ENCODE measurements at places on chromosomes 11 and 22.

- DNase-seq = no peak
Measured at GRCh38 chr11:79262221-79262620, 178.6 kb downstream of the TENM4 start.

GRCh38 chr11:92130421-92130831, 94.2 kb upstream of the FAT3 start:
- no peak for DNase-seq

DNA sequence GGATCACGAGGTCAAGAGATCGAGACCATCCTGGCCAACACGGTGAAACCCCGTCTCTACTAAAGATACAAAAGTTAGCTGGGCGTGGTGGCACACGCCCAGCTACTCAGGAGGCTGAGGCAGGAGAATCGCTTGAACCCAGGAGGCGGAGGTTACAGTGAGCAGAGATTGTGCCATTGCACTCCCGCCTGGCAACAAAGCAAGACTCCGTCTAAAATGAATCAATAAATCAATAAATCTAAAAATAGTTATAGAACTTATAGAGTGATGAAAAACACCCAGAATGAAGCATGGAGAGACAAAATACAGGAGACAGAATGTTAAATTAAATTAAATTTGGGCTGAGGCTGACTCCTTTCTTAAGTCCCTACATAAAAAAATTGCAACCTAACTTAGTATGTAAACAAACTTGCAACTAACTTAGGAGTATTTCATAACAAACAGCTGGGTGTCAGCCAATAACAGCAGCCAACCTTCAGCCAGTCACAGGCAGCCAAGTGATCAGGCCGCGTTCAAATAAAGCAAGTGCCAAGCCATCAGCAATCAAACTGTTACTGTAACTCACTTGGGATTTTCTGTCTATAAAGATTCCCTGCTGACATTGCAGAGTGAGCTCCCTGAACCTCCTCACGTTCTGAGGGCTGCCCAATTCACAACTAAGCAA, 7.3 kb upstream of the TP53AIP1 start:
- DNase-seq = no peak

DNA sequence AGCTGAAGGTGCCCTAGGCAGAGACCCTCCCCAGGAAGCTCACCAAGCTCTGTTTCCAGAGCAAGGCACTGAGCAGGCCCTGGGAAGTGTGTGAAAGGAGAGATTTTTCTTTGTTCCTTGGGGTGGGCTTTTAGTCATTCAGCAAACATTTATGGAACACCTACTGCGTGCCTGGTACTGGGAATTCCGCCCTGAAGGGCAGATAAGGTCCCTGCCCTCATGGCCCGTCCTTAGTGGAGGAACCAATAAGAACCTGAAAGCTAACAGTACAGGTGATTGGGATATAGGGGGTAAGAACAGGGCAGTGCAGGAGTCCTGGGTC, 3.9 kb downstream of the TMEM134 start:
- no peak for DNase-seq

GRCh38 chr11:123231777-123232176, 36.7 kb upstream of the CLMP start:
- no peak for DNase-seq

DNA sequence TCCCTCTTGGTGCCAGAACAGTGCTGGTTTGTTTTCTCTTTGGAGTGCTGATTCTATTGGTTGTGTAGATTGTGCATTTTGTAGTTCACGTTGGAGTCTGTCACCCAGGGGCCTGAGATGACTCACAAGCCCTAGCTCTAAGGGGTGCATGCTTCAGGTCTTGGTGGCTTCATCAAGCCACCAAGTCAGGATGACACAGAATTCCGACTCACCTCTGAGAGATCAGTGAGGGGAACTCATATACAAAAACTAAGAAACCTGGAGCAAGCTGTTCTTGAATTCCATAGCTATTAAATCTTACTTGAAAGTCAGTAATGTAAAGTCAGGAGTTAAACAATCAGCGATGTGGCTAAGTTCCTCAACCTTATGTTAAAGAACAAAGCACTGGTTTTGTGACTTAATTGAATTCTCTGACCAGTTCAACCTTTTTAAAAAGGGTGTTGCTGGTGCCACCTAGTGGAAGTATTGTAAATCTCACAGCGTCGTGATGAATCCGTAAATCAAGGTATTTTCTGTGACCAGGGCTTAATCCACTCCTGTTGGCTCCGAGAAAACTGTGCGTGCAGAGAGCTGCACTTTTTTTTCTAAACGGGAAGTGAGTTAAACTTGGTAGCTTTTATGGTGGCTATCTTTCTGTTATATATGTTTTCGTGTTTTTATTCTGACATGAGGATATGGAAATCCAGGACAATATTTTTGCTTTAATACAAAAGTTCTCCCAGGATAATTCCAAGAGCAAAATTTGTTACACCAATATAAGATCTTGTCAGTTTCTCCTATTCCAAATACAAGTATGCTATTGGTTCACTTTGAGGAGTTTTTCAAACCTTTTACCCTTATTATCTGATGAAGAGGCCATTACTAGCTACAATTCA, 14.6 kb downstream of the MMP13 start:
- DNase-seq = peak; percentile 40

GRCh38 chr11:45915446-45915845, 2.2 kb downstream of the PEX16 start:
- no peak for DNase-seq

DNA sequence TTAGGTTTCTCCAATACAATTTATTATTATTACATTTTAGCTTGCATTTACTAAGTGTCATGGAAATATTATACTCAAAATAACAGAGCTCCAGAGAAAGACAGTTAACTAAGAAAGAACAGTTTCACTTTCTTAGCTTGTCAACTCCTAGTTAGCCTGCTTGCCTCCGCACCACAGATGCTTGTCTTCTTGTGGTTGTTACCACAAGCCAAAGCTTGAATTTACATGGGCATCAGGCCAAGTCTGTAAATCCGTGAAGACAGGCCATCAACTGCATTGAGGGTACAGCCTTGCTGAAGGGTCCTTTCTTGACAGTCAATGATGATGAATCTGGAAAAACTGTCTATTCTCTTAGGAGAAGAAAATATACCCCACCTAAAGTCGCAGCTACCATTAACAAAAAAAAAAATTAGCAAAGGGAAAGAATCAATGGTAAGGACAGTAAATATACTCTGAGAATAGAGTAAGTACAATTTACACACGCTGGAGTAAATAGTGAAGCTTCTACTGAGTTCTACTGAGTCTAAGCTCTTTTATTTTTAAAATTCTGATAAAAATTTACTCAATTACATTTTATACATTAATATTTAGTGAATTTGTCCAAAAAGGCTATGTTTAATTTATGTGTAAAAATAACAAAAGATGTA, 15.6 kb upstream of the DENND5A start:
- DNase-seq = no peak

DNA sequence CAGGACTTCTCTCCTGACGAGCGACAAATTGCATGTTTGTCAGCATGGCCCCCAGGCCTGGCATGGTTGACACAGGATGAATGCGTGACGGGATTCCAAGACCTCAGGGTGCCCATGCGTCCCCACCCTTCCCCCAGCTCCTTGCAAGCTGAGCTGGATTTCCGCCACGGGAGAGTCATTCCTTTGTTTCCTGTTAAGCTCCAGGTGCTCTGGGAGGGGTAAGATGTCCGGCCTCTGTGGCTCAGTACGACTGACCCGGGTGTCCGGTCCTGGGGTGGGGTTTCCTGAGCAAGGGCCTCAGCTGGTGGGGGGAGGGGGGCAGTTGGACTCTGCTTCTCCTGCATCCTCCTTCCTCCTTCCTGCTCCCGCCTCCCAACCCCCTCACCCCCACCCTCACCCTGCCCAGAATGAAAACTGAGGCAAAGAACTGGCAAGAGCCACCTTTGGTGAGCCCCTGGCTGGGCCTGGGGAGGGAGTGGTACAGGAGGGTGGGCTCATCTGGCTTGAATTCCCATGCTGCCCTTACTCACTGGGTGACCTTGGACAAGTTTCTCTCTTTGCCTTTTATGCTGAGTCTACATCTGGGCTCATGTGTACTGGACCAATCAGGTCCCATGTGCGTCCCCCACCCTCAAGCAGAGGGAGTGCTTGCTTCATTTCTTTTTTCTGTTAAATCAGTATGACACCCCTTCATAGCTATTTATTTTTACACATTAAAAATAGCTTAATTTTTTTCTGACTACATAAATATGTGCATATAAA, 2.5 kb downstream of the CDC42EP2 start:
- no peak for DNase-seq

GRCh38 chr22:40256516-40256915, 78.8 kb downstream of the TNRC6B start:
- DNase-seq = no peak

DNA sequence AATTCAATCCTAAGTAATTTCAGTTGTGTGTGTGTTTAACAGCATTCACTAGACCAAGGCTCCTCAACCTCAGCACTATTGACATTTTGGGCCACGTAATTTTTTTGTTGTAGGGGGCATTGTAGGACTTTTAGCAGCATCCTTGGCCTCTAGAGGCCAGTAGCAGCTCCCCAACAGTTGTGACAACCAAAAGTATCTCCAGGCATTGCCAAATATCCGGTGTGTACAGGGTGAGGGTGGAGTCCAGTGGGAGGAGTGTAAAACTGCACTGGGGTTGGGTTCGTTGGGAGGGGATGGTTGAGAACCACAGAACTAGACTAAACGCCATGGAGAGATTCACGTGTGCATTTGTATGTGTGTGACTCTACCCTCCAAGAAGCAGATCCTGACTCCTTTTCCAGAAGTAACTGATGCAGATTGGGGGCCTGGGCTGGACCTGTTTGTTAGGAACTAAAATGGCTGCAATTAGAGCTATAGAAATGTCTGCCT, 5.9 kb upstream of the PHF21A start:
- peak; percentile 86 for DNase-seq

DNA sequence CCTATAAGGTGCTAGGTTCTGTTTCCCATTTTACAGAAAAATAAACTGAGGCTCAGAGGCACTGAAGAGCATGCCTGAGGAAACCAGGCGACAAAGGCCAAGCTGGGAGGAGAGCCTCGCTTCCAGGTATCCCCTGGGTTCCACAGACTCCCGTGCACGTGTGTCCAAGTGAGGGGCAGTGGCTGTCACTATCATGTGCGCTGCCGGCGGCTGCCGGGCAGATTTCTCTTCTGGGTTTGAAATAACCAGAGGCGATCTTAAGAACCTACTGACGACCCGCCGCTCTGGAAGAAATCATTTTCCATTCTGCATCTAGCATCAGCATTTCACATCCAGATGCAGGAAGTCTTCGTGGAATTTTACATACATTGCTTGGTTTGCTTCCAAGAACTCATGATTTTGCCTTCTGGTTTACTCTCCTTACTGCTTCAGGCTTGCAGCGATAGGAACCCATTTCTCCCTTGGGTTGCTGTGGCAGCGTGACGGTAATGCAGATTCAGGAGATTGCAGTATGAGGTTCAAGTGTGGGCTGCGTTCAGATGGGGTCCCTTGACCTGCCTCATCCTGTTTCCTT, 28.6 kb downstream of the ARHGAP8 start:
- DNase-seq = no peak

DNA sequence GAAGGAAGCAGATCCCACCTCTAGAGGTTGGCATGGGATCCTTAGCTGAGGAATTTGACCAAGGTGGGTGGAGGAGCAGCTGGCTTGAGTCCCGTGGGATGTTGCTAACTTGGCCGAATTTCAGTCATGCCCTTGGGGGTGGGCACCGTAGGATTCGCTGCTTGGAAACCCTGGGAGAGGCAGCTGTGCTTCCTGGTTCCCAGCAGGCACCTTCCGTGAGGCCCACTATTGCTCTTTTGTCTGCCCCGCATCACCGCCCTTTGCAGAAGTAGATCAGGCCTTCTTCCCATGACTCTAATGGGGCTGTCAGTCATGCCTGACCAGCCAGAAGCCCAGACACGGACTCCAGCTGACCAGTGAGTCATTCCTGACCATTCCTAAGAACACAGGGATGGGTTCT, 292.3 kb upstream of the SYN3 start:
- DNase-seq = no peak

GRCh38 chr11:26142891-26143290, 189.0 kb upstream of the ANO3 start:
- DNase-seq = no peak

GRCh38 chr11:11786771-11787170, 55.0 kb upstream of the USP47 start:
- DNase-seq = peak; percentile 5

DNA sequence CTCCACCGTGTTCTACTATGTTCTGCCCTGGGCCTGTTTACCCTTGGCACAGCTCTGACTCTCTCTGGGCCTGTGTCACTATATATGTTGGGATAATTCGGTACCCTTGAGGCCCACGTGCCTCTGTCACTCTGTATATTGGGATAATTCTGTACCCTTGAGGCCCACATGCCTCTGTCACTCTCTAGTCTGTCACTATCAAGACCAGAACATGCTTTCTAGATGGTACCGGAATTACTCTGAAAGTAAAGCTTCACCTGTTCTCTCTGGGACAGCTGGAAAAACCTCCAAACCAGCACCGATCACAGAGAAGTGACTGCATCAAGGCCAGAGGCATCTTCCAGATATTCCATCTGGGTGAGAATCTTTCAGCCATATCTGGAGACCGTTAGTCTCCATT, 9.3 kb upstream of the FCHSD2 start:
- DNase-seq = no peak

Data from HL-60 (cell line).